ENCODE measurements at places on chromosomes 1 and 21. TPM values are rescaled to one million over a fixed set of nuclear protein-coding genes. Genes with fewer than 3 reads are reported as not detected.

GRCh38 chr1:32263744-32264143, 12.7 kb downstream of the LCK start:
- DNase-seq: no peak

DNA sequence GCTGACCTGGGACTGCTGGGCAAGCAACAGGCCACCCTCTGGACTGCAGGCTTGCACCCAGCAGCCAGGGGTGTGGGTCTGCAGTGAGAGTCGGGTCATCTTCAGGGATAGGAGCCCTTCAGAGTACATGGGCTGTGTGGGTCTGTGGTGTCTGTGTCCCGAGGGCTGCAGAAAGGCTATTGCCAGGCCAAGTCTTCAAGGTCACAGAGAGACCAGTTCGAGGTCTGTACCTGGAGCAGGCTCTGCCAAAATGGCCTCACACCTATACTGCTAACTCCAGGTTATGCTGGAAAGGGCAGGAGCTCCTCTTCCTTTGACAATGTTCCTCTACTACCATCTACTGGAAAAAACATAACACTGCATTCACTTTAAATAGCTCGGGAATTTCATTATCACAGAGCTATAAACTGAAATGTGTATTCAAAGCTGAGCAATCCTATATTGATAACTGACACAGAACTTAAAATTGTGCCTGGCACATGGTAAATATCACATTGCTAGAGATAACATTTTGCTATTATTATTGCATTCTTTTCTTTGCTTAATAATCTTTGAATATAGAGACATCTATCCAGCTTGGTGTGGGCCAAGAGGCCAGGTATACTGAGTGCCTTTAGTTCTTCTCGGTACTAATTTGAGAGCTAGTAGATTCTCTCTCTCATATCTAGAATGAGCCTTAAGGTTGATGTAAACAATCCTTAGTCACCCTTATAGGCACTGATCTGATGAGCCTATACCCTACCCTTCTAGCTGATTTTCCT, 6.9 kb upstream of the DNAH14 start:
- no peak for DNase-seq

- DNase-seq: no peak
Observed at GRCh38 chr1:82160903-82161302, 360.2 kb downstream of the ADGRL2 start.

The KIAA1614 gene
- 0.07 TPM for total RNA-seq

DNA sequence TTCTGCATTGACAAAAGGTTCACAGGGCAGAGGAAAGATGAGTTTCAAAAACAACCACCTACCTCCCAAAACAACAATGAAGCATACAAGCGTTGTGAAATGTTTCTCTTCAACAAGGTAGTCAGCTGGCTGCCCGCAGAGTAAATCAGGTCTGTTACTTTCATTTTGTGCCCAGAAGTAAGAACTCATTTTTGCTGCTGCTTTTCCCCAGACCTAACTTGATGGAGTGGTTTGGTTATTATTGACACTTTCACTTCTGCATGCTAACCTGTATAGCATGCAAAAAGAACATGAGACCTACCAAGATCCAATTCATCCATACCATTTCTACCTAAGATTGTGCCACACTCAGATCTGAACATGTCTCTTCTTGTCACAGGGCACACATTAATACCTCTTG, 1.3 kb downstream of the SLC9C2 start:
- no peak for DNase-seq

DNA sequence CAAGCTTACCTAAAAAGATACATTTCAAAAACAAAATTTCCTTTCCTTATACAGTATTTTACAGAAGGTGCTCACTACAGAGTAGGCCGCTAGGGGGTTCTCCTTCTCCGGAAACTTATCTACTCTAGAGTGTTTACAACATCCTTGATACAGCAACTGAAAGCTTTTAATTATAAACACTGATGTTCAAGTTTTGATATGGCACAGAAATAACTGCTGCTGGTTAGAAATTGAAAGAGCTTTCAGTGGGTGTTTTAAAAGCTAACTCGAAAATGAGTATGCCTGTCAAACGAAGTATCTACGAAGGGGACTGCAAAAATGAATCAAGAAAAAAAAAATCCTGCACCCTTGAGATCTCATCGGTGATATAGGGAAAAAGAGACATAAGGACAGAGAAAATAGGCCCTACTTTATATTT, 1.0 kb downstream of the YOD1 start:
- peak; percentile 54 for DNase-seq

DNA sequence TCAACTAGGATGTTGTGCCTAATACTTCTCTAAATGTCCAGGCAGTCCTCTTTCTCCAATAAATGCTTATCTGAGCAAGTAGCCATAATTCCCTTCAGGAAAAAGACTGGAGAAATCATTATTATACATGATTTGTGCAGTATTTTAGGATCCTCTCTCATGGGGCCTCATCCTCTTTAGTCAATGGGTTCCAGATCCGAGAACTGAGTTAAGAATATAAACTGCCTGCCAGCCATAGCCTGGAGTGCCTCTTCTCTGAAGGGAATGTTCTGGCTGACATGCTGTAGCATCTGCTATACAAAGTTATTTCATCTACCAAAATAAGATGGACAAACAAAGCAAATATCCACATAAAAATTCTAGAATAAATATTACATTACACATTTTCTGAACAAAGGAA, 334.0 kb upstream of the PRMT6 start:
- DNase-seq: no peak

DNA sequence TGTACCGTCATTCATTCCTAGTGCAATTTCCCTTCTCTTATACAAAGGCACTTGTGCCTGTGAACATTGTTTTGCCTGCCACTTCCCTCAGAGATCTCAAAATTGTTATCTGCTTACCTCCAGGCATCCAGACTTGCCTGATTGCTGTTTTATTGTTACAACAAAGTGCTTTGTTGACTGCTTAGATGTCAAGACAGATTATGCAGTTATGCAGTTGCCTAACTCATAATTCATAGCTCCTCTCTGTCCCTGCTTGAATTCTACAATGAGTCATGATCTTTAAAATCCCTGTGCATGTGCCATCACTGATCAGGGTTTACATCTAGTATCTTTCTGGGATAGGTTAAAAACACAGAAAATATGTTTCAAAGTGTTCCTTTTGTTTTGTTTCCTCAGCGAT, 24.5 kb downstream of the CXADR start:
- no peak for DNase-seq

Data from activated T-cell treated with anti-CD3 and anti-CD28 coated beads, Interleukin-2, amount 50 U/mL, for 72 hours (primary cell).